ENCODE measurements at places on chromosomes 16 and 17. TPM values are rescaled to one million over a fixed set of nuclear protein-coding genes. Genes with fewer than 3 reads are reported as not detected.

Gene ITGAX
- total RNA-seq, result 1.3 TPM

Gene TTLL6
- total RNA-seq, result 0.60 TPM

Gene OR1A1
- not detected for total RNA-seq

Gene KIF2B
- not detected for total RNA-seq

Gene NPTX1
- total RNA-seq, result 91.0 TPM

Gene TAT
- not detected for total RNA-seq

Gene PIK3R6
- not detected for total RNA-seq

Gene PPP1R9B
- total RNA-seq, result 57.0 TPM

Gene PTX4
- not detected for total RNA-seq

Gene KCNJ2
- 0.15 TPM for total RNA-seq

Gene GP2
- not detected for total RNA-seq

Gene PRR29
- total RNA-seq, result 0.52 TPM

Gene APOBR
- 0.05 TPM for total RNA-seq

Gene CACNG5
- 0.21 TPM for total RNA-seq

Data from A549 treated with DMSO at 1 μM for 4 hours (cell line).